ENCODE measurements at places on chromosomes 2 and 18.

- DNase-seq: no peak
Measured at GRCh38 chr2:1693723-1694122, 50.6 kb downstream of the PXDN start.

DNA sequence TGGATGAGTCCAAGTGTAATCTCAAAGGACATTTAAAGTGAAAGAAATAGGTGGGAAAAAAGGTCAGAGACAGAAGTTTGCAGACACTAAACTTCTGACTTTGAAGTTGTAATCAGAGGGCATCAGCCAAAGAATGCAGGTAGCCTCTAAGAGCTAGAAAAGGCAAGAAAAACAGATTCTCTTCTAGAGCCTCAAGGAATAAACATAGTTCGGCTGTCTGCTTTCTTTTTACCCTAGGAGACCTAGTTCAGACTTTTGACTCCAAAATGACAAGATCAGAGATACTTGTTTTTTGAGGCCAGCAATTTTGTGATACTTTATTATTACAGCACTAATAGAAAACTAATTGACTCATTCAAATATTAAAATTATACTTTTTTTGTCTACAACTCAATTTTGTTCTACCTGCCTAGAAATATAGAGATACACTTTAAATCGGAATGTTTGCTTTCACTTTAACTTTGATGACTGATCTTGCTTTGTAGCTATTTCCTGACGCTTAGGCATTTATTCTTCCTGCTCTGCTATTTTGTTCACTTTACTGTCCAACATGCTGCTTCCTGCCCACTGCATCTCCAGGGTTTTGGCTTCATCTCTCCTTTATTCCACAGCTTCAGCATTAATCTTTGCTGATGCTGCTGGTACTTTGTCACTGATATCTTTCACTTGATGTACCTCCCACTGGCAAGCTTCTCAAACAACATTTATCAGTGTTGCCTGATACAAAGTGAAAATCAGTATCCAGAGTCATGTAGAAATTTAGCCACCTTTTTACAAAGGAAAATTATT, 272.5 kb downstream of the DSEL start:
- DNase-seq: peak; percentile 12

DNA sequence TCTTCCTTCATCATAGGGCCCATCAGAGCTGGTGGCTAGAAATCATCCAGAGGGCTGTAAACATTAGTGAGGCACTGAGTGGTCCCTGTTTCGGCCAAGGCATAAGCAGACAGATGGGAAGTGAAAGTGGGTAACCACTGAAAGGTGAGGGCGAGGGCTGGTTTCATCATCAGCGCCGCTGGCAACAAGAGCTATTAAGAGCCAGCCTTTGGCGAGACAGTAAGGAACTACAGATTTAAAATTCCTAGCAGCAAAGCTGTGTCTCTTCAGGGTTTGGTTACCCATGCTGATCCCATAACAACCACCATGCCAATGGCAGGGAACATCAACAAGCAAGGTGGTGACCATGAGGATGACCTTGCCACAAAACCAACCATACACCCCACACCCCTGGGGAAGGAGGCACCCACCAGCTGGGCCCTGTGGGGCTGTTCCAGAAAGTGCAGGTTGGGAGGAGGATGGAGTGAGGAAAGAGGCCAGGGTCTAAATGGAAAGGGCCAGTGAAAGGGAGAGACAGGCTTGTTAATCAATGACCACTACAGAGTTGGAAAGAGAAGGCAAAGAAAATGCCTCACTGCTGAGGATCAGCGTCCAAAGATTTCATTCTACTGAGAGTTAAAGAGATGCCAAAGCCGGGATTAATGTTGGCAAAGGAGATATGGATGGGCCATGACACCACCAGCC, 9.0 kb upstream of the SLC20A1 start:
- no peak for DNase-seq

DNA sequence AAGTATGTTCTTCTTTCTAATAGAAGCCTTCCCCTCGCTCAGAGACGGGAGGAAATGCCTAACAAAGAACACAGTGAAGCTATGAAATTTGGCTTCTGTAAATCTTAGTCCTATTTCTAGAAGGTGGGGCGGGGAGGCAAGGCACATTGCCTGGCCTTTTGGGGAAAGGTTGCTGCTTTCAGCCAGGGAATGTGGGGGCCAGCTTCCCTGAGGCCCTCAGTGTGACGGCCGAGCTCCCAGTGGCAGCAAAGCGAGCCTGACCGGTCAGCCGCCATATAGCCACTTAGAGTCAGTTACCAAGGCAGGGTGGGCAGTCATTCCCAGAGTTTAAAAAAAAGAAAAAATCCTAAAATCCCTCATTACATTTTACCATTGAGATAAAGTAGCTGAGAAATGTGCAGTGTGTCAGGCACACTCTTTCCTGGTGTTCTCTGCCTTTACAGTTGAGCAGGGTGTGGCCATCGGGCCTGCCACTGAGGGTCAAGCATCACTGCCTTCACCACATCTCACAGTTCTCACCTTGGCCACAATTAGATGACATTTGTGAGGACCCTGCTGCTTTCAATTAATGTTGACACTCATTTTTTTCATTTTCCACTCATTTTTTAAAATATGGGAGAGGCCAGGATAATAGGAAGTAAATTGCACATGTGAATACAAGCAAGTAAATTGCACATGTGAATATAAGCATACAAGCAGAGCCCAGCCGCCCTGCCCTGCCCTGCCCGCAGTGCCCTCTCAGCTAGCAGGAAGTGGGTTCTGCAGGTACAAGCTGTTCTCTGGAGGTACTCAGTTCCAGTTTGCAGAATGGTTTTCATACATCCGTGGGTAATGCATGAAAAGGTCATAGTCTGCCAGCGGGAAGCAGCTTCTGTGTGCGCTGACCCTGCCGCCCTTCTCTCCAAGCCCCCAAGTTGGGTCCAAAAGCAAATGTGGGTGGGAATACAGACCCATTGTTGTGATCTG, 76.9 kb downstream of the WDSUB1 start:
- DNase-seq: no peak

GRCh38 chr18:8354304-8354703, 254.9 kb upstream of the RAB12 start:
- DNase-seq: no peak

DNA sequence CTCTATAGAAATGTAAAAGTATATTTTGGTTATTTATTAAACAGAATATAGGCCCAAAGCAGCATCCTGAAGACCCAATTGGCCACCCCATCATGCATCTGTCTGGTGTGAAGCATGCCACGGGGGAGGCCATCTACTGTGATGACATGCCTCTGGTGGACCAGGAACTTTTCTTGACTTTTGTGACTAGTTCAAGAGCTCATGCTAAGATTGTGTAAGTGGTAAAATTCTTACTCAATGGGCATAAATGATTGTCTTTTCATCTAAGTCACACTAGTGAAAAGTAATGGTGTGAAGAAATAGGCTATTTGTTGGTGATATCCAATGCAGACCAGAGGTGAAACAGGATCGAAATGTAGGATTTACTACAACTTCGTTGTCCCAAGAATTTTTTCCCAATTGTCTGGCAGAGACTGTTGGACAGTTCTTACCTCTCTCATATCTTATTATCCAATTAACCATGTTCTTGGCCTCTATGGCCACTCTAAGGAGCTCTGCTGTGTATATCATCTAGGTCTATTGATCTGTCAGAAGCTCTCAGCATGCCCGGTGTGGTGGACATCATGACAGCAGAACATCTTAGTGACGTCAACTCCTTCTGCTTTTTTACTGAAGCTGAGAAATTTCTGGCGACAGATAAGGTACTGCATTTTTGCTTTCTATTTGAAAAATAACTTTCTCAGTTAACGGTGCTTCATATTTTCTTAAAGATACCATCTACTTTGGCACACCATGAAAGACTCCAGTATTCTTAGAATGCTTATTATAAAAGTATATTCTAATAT, 35.0 kb downstream of the AOX1 start:
- no peak for DNase-seq

- DNase-seq: peak; percentile 67
Measured at GRCh38 chr2:33033606-33034081, 86.9 kb downstream of the LTBP1 start.

DNA sequence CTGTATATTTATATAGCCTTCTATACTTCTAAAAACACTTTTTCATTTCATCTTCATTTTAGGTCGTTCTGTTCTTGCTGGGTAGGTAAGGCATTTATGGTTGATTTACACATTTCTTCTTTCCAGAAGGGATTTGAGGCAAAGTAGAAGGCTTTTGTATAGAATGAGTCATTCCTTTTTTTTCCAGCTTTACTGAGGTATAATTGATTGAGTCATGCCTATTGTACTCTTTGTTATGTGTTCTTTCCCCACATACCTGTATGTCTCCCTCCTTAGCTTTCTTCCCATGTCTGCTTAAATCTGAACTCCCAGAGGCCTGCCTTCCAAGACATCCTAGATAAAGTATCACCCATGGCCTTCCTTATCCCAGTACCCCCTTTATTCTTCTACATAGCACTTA, 4.8 kb upstream of the CDC42EP3 start:
- DNase-seq: no peak

DNA sequence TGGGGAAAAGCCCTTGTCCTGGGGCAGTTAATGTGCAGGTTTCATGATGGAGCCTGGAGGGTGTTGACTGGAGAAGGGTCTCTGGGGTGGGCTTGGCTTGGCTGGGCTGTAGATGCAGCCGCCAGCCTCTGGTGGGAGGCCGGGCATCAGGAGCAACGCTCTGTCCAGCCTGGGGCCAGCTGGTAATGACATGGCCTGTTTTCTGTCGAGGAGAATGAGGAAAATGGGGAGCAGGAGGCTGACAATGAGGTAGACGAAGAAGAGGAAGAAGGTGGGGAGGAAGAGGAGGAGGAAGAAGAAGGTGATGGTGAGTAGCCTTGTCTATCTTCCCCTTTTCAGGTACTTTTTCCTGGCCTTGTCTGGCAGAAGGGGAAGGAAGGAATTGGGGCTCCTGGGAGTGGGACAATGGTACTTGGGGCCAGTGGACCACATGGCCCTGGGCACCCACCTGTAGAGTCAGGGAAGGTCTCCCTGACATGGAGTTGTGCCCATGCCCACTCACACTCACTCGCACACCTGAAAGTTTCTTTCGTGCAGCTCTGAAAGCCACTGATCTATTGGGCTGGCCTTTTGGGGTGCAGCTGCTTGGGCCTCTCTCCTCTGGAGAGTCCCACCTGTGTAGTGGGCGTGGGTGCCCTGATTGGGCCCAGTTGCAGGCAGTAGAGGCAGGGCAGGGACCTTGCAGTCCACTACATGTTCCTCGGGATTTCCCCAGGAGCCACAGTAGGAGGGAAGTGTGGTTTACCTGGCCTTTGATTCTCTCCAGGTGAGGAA, 3.5 kb downstream of the PTMA start:
- DNase-seq: no peak

GRCh38 chr2:223363085-223363484, 239.1 kb downstream of the SCG2 start:
- DNase-seq: no peak

- no peak for DNase-seq
Measured at GRCh38 chr2:145207884-145208283, 688.0 kb upstream of the ZEB2 start.

- no peak for DNase-seq
Measured at GRCh38 chr2:191115804-191116203, 35.0 kb downstream of the STAT4 start.

DNA sequence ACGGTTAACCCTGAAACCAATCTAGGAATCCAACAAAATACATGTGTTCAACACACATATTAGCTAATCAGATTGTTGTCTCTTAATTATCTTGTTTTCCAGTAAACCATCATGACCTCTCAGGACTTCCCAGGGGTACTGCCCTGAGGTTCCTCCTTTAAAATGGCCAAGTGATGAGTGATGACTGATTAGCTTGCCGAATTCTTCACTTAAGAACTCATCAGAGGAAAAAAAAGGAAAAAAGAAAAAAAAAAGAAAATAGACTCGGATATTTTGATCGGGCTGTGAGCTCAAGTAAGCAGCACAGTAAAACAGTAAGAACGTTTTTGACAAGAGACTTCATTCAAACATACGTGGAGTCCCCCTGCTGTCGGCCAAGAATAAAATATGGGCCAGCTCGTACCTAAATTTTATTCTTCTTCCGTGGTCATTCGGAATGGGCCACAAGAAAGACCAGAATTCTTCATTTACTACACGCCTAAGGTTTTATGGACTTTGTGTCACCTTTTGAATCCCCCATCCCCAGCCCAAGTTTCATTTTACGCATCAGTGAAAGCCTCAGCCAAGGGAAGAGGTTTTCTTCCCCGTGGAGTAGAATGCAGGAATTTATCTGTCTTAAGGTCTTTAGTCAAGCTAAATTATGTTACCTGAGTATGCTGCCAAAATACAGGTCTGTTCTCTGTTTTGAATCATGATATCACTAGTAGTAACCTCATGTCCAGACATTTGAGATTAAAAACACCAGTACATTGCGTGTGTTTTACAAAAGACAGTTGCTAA, 40.5 kb downstream of the COLEC12 start:
- no peak for DNase-seq

DNA sequence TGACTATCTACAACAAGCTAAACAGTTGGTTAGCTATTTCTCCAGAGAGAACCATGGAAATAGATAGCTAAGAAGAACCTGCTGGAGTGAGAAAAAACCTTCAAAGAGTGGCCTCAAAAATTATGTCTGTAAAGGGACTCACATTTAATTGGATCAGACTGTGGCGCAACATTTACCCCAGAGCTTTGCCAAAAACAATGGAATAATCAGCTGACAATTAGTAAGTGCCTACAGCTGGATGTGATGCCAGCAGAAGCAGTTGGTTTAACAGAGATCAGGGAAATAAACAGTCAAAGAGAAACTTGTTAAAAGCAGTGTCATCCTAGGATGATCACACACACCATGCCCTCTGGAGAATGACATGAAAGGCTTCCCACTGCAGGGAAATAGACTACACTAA, 310.7 kb downstream of the CLIP4 start:
- DNase-seq: no peak

DNA sequence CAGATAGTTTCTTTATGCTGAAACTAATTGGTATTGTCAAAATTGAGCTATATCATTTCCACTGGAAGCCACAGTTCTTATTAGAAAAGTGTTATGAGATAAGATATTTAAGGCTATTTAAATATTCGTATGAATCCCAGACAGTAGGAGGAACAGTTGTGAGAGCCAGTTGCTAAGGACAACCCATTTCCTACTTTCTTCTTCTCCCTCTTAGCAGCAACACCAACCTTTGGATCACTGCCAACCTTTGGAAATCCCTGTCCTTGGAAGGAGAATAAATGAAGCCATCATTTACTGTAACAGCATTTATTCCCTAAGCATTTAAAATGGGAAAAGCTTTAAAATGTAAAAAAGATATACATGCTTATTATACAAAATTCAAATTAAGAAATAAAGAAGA, 85.8 kb downstream of the PLCL1 start:
- DNase-seq: no peak

DNA sequence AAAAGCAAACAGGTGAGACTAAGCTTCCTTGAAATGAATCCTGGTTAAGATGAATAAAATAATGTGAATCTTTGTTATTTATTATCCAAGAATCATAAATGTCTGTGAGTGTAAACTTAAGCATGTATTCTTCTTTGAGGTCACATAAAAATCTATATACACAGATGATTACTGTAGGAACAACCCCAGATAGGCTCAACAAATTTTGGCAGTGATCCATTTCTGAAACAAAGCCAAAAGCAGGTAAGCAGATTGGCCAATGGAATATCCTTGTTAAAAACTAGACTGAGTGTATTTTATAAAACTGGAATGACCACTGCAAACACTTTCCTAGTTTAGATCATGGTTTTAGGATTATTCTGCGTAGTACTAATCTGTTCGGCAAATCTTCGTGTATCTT, 11.3 kb downstream of the SCYGR5 start:
- DNase-seq: no peak

All from AG10803 (cell line).